ENCODE measurements at places on chromosomes 7 and 10.

- DNase-seq: no peak
Measured at GRCh38 chr7:28292834-28293526, 112.4 kb upstream of the JAZF1 start.

DNA sequence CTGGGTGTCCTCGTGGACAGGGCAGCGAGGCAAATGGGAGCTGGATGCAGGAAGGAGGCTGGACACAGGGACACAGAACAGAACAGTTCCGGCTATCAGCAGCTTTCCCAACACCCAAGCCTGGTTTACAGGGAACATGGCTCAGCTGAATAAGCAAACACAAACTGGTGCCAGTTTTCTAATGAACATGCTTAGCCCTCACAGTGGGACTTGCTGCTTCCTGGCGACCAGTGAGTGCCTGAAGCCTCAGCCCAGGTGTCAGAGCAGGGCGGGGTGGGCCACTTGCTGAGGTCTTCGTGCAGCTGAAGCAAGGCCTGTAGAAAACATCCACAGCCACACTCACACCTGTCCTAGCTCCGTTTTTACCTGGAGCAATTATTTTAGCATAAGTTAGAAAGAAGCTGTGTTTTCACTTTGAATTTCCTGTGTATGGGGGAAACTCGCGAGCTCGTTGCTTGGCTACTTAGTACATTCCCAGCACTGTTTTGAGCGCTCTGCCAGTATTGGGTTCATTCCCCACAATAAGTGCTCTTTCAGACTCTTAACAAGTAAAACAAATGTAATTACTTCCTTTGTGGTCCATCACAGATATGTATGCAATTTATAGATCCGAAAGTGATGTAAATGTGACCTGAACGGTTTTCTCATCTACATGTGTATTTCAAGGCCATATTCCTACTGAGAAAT lies 261.2 kb upstream of the SHH start:
- no peak for DNase-seq

DNA sequence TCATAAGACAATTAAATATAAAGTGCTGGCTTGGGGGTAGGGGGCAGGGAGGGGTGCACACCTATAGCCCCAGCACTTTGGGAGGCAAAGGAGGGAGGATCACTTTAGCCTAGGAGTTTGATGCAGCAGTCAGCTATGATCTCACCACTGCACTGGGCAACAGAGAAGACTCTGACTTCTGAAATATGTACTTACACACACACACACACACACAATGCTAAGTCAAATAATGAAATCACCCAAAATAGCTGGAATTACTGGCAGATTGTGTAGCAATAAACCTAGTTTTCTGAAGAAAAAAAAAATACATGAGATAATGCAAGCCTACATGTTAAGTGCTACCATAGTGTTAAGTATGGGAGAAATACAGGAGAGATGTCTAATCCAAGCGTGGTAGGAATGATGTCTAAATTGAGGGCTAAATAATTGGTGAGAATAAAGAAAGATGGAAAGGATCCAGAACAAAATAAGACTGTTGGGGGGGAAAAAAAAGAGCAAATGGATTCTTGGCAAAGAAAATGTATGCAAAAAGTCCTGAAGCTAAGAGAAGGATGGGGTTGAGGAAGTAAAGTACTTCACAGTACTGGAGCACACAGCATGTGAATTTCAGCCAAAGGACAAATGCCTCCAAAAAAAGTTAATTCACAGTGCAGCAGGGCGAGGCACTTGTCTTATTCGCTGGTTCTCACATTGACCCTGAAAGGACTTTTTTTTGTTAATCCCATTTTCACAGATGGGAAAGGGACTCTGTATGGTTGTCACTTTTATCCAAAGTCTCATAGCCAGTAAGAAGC lies 73.9 kb downstream of the IGF2BP3 start:
- DNase-seq: no peak

GRCh38 chr10:17231788-17232187 lies 3.7 kb downstream of the VIM start:
- DNase-seq: no peak

DNA sequence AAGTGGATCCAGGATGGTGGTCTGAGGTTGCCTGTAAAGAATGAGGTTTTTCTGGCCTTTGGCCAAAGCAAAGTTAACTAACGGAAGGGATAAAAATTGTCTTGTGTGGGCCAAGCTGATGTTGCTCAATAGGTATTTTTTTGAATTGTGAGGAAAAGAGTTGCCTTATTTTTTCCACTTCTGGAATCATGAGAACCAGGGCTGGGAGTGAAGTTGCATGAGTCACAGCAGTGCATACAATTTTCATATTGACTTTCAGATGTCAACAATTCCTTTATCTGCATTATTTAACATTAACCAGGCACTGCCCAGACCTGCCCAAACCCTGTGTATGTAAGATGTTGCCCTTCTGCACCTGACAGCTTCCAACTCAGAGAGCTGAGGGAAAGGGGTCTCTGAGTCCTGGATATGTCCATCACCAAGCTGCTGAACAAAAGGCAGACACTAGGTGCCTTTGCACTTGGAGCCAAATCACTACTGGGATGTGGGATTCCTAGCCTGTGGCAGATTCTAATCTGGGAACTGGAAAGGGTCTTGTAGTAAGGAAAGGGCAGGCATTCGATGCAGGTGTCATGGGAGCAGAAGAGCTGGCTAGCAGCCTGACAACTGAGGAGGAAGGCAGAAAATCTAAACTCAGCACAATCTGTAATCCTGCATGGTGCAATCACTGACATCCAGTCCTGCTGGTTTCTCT lies 52.3 kb upstream of the SLC35B4 start:
- DNase-seq: no peak

DNA sequence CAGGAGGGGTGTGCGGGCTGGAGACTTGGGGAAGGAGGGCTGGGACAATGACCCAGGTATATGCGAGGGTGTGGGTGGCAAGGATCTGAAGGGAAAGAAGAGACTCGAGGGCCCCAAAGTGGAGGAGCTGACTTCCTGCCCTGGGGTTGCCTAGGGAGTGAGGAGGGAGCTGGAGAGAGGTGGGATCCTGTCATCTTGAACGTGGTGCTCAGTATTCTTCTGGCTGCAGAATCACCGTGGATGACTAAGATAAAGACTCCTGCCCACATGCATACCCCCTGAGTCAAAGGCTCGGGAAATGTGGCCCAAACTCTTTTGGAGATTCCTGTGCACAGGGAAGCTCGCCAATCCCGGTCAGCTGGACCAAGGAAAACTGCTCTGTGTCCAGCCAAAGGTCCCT lies 31.2 kb downstream of the COL17A1 start:
- DNase-seq: no peak

GRCh38 chr10:77190291-77190690 lies 447.3 kb downstream of the KCNMA1 start:
- no peak for DNase-seq

- peak; percentile 30 for DNase-seq
Measured at GRCh38 chr10:124291001-124291701, 127.6 kb downstream of the OAT start.

- no peak for DNase-seq
Measured at GRCh38 chr7:13217768-13218167, 530.3 kb downstream of the ARL4A start.

- no peak for DNase-seq
Measured at GRCh38 chr7:141071260-141071854, 2.5 kb upstream of the TMEM178B start.

GRCh38 chr10:5568984-5569383 lies 44.2 kb downstream of the CALML3 start:
- DNase-seq: no peak

GRCh38 chr7:31835471-31835870 lies 148.5 kb downstream of the PPP1R17 start:
- DNase-seq: no peak

DNA sequence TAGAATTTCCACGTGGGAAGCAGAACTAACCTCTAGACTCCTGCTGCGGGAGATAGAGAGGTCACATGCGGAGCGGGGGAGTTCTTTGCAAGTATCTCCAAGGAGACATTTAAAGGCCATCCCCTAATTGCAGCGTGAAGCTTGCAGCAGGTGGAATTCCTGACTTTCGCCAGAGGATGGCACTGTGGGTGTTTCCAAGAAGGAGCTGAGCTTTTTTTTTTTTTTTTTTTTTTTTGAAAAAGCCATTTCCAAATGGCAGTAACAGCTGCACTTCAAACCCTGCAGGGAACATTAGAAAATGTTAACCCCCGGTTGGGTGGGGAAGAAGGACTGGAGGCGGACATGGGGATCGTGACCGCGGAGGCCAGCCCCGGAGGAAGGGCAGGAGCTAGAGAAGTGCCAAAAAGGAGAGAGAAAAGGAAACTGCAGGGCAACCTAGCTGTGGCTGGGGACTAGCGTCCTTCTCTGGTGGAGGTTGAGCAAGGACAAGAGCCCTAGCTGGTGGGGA lies 487.7 kb downstream of the TYW1 start:
- no peak for DNase-seq

DNA sequence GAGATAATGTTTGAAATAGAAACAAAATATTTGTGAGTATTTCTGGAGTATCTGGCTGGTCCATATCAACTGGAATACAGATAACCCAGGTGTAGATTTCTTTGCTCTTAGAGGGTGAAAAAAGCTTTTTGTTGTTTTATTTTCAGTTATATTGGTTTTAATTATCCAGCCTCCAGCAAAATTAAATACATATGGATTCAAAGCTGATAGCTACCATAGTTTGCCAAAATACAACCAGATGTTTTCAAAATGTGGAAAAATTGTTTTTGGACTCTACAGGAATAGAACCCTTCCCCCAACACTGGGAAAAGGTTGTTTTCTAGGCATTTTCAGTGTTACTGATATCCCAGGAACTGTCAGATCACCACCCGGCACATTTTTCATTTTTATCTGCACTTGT lies 30.1 kb downstream of the LRRC17 start:
- no peak for DNase-seq

GRCh38 chr10:84665883-84666463 lies 337.6 kb downstream of the CCSER2 start:
- no peak for DNase-seq

DNA sequence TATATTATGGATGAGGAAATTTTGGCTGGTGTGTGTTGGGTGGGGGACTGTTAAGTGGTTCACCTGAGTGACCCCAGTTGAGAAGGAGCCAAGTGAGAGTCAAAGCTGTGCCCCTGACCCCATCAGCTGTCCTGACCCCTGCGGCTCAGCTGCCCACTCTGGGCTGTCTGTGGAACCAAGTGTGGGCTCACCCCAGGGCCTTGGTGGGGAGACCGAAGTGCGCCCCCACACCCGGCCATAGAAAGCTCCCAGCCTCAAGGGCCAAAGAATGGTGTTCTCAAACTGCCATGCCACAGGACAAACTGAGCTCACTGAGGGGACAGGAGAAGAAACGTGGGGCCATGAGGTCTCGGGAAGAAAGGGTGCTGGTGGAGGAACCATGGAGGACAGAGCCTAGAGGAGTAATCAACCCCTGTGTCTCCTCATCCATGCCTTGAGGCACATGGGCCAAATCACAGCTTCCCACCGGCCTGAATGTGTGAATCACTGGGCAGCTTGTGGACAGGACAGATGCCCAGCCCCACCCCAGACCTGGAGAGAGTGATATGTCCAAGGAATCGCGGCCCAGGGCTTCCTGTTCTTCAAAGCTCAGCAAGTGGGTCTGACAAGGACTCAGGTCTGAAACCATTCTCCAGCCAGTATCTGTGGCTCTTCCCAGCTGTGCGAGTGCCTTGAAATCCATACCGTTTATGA lies 86.2 kb upstream of the CACUL1 start:
- no peak for DNase-seq

DNA sequence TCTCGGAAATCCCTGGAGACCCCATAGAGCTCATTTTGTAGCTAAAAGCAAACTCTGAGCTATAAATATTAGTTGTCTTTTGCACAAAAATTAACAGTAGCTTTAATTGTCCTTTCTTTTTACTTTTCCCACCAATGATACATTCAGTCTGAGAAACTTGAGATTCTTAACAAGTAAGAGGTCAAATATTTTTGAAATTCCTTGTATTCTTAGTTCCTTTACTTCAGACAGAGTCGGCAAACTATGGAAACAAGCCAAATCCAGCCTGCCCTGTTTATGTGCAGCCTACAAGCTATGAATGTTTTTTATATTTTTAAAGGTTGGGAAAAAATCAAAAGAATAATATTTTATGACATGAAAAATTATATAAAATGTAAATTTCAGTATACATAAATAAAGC lies 146.6 kb downstream of the CTNNA3 start:
- DNase-seq: no peak

- DNase-seq: no peak
Measured at GRCh38 chr7:109930049-109930448, 1160.9 kb upstream of the LRRN3 start.

GRCh38 chr7:150325110-150325611 lies 1.8 kb upstream of the ACTR3C start:
- DNase-seq: peak; percentile 96

DNA sequence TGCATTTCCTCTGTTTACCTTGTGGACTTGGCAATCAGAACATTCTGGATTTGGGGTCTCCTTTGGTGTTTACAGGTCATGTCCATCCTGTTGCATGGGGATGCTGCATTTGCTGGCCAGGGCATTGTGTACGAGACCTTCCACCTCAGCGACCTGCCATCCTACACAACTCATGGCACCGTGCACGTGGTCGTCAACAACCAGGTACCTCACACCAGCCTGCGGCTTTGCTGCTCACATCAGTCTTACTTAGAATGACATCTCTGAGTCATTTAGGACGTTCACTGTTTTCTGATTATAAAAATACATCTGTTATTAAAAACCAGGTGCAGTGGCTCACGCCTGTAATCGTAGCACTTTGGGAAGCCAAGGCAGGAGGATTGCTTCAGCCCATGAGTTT lies 67.0 kb upstream of the ZMIZ2 start:
- DNase-seq: no peak

DNA sequence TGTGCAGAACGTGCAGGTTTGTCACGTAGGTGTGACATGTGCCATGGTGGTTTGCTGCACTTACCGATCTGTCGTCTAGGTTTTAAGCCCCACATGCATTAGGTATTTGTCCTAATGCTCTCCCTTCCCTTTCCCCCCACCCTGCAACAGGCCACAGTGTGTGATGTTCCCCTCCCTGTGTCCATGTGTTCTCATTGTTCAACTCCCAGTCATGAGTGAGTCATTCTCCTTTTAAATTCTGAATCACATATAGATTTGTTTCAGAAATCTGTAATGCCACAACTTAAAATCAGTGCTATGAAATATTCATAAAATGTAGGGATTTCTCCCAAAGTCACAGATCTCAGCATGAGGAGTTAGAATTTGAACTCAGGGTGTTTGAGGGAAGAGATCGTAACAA lies 552.5 kb upstream of the MBL2 start:
- DNase-seq: no peak

DNA sequence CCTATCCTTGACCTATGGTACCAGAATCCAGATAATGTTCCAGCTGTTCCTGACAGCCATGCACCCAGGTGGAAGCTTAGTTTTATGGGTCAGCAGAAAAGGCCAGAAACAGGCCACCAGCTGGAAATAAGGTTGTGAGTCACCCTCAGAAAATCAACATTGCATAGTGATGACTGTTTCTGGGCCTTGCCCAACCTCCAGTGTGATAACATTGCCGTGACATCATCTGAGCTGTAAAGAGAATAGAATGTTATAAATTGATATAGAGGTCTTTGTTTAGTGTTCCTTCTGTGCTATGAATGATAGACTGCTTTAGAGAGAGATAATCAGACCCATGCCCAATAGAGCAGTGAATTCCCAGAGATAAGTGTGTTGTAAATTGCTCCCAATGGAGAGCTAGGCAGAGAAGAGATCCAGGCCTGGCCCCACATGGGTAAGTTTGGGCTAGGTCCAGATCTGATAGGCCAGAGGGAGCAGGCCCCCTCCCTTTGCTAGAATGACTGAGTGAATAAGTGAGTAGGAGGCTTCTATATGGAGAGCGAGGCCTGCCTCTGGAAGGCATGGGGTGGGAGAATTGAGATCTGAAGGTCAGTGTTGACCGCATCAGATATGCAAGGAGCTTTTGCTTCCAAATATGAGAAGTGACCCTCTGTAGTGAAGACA lies 14.2 kb upstream of the HPS1 start:
- no peak for DNase-seq
